AG04450 (cell line): ENCODE measurements at places on chromosomes 16 and 17.

DNA sequence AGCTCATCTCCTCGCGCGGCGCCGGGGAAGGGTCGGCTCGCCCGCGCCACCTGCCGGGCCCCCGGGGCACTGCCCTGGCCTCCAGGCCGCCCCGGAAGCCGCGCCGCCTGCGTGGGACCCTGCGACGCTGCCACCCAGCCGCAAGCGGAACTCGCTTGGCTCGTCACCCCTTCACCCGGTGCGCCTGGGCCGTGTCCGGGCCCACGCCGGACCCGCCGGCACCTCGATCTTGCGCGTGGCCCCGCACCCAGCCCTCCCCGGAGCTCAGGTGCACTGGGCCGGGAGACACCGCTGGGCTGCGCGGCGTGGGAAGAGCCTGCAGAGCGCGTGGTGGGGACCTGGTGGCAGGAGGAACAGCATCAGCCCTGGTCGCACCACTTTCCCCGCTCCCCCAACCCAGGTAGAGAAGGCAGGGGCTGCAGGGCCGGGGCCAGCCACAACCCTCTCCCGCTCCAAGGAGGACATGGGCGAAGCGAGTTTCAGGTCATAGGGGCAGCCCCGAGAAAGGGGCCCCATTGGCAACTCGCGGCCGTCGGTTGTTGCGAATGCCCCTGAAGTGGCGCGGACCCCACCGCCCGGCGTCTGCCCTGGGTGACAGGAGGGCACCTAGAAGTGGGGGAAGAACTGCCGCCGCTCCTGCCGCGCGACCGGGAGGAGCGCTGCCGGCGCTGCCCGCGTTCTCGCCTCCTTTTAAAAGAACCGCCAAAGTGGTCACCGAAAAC lies 363 bp upstream of the MIF4GD start:
- DNase-seq = no peak

DNA sequence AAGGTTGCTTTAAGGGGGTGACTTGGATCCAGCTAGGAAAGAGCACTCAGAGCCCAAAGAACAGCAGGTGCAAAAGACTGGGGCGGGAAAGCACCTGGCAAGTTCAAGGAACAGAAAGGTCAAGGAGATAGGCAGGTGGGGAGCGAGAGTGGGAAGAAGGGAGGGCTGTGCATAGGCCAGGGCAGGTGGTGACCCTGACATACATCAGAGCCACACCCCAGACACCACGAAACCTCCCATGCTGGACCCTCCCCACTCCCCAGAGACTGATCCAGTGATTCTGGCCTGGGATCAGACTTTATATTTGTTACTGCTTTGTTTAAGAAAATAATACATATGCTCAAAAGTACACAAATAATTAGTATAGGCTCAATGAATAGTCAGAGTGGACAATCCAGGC lies 48.5 kb upstream of the RBFOX3 start:
- no peak for DNase-seq

DNA sequence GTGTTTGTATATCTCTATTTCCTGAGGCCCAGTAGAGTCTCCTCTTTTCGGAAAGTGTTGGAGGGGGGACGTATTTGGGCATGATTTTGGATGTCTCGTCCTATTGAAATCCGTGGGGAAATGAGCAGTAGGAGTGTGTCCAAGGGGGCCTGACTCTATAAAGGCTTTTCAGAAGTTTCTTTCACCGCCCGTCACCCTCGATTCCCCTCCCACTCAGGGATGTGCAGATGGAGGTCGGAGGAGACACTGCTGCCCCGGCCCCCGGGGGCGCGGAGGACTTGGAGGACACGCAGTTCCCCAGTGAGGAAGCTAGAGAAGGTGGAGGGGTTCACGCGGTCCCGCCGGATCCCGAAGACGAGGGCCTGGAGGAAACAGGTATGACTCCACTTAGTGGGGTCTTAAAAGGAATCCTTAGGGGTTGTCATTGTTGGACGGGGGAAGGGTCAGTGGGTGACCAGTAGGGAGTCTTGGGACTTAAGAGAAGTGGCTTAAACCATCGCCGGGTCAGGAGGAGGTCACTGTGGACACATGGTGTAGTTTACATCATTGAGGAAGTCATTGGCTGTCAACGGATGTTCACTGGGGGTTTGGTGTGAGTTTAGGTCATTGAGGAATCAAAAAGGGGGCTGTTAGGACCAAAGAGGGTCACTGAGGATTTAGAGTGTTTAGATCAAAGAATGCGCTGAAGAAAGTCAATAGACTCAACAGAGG lies 424 bp downstream of the MON1B start:
- no peak for DNase-seq

DNA sequence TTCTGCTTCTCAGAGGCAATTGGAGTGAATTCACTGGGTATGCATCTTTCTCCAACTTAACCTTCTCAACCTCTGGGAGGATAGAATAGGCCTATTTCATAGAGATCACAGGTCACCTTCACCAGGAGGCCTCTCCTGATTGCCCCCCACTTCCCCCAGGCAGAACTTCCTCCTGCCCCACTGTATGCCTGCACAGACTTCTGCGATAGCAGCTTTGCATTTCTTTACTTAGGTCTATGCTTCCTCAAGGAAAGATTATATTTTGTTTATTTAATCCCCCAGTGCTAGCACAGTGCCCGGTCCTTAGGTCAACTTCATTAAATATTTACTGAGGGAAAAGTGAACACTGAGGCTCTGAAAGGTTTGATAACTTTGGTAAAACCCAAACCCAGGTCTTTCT lies 19.9 kb downstream of the MYO18A start:
- DNase-seq = no peak

DNA sequence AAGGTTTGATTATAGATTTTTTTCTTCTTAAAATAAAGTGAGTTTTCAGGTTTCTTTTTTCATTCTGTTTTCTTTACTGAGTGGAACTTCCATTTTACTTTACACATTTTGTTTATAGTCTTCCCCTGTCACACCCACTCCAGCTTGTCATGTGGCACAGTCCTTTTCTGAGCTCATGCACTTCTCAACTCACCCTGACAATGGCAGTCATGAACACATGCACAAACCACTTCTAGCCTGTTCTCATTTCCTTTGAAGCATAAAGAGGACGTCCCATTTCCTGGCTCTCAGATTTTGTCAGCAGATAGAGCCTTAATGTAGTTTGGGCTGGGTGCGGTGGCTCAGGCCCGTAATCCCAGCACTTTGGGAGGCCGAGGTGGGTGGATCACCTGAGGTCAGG lies 168.0 kb downstream of the AHSP start:
- DNase-seq = no peak

DNA sequence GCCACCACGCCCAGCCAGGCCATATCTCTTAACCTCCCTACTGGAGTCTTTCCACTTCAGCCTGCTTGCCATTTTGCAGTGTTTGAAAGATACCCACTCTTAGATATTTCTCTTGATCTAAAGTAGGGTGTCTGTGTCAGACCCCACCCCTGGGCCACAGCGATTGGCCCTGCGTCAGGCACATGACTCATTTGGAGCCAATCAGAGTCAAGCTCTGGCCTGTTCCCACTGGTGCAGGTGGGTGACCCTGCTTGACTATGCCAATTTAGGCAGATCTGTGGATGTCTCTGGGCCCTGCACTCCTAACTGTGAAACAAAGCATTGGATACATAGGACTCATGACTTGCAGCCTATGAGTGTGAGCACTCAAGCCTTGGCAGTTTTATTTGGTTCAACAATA lies 27.6 kb downstream of the FOXL1 start:
- no peak for DNase-seq

- DNase-seq = no peak
These were observed 34.0 kb downstream of the UBE2G1 start for GRCh38 chr17:4332296-4332970.

DNA sequence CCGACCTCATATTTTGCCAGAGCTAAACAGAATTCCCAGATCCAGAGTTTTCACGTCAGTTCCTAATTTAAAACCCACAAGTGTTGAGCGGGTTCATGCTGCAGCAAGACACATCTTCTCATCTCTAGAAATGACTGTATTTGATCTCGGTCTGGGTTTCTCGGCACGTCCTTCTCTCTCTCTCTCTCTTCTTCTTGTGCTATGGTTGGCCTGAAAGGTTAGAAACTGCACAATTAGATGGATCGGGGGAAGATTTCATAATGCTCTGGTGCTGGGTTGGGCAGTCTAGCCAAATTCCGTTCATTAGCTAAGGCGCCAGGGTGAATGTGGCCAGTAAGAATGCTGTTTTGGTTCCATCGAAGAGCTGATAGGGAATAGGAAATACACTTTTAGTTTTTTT lies 158.9 kb upstream of the NOG start:
- DNase-seq = no peak

DNA sequence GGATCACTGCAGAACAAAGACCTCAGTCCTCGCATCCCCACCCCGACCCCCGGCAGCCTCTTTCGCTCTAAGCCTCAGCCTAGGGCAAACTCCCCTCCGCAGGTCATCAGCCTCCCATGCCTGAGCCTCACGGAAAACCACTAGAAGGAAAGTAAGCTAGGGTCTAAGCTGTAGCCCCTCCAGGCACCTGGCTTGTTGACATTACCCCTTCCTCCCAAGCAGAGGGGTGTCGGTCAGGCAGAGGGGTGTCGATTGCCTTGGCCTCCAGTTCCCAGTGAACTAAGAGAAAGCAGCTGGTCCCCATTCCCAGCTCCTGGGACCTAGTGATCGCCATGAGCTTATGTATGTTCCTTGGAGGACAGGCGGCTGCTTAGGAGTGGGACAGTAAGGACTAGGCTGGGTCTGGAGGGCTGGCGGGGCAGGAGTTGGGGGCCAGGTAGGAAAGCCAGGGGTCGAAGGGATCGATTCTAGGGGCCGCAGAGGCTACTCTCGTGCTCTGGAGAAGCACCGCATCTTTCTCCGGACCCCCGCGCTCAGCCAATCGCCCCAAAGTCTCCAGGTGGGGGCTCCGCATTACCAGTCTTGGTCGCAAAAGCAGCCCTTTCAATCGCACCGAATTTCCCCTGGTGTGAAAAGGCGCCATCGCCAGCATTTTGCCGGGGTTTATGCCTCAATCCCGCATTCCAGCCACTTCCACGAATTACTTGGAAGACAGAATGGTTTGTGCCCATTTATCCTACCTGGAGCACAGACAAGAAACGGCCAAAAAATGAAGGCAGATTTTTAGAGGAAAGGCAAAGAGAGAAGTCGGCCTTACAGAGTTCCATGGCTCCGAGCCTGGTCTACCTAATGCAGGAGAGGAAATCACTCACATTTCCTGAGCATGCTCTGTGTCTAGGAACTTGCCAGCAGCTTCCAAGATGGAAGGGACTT lies 21.3 kb upstream of the HOXB13 start:
- DNase-seq = no peak

- DNase-seq = peak; percentile 91
These were observed 16.2 kb downstream of the MARCHF10 start for GRCh38 chr17:62791767-62792446.

DNA sequence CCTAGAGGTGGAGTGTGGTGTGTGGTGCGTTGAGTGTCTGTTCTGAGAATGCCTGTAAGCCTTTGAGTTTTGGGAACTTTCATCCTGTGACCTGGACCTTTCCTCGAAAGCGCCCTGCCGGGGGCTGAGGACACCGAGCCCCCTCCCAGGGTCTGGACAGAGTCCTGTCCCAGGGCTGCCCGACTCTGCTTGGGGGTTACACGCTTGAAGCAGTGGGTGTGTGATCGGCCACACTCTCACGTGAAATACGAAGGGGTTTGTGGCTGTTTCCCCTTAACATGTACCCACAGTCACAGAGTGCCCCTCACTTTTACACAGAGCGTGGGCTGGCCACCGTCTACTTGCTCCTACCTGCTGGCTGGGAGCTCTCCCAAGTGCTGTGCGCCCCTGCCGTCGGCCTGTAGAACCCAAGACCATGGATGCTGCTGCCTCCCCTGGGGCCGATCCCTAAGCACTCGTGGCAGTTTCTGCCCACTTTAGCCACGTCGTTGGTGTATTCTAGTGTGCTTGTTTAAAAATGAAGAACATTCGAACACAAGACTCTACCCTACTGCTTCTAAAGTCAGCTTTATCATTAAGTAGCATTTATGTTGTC lies 6.8 kb downstream of the ZNF750 start:
- DNase-seq = no peak

- DNase-seq = no peak
These were observed 71.3 kb downstream of the IRX5 start for GRCh38 chr16:55001931-55002330.

DNA sequence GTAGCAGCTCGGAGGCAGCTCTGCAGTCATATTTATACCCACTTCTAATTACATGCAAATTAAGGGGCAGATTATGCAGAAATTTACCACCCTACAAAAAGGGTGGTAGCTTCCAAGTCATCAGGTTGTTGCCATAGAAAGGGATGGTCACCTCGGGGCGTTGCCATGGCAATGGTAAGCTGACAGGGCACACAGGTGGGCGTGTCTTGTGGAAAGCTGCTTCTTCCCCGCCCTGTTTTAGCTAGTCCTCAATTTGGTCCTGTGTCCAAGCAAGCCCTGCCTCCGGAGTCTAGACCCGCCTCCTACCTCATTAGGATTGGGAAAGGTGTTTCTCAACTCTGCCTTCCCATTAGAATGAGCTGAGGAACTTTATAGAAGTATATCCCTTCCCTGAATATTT lies 98.7 kb downstream of the HS3ST2 start:
- DNase-seq = no peak

- DNase-seq = no peak
These were observed 265.2 kb upstream of the TNRC6C start for GRCh38 chr17:77693301-77693700.

DNA sequence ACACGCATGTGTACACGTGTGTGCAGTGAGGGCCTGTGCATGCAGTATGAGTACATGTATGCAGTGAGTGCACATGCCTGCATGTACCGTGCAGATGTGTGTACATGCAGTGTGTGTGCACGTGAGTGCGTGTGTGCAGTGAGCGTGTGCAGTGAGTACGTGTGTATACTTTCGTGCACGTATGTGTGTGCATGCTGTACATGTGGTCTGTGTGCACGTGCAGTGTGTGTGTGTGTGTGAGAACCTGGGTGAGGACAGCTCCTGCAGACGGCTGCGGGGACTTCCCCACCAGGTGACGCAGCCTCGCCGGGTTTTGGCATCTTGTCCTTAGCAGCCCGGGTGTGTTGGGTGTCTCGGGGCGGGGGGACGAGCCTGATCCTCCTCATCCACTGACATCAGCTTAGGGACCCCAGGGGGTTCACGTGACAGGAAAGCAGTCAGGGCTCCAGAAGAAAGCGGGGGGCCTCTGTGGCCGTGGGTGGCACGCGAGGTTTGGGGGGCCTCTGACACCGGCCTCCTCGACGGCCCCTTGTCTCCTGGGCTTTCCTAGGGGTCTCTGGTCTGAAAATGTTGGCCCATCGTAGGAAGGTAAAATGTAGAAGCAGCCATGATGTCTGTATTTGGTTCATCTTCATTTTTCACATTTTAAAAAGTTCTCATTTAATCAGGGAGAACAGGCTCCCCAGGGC lies 119.6 kb upstream of the ZNF750 start:
- DNase-seq = no peak

- DNase-seq = no peak
These were observed 2.6 kb downstream of the ACADVL start for GRCh38 chr17:7222093-7222971.

GRCh38 chr17:8362651-8363332 lies 13.7 kb downstream of the KRABD2 start:
- DNase-seq = no peak

- DNase-seq = peak; percentile 84
These were observed 468 bp downstream of the IL4R start for GRCh38 chr16:27314161-27314723.

- no peak for DNase-seq
These were observed 38.5 kb downstream of the POLR3E start for GRCh38 chr16:22335668-22336246.

- no peak for DNase-seq
These were observed 27.1 kb upstream of the JPH3 start for GRCh38 chr16:87575027-87575804.

- no peak for DNase-seq
These were observed 56.5 kb downstream of the XPO6 start for GRCh38 chr16:28155293-28155692.
